Stimulated activated CD8-positive, alpha-beta memory T cell treated with anti-CD3 and anti-CD28 coated beads, Interleukin-4, amount 100 ng/mL, for 1 hour (primary cell): ENCODE measurements at places on chromosomes 2 and 18.

DNA sequence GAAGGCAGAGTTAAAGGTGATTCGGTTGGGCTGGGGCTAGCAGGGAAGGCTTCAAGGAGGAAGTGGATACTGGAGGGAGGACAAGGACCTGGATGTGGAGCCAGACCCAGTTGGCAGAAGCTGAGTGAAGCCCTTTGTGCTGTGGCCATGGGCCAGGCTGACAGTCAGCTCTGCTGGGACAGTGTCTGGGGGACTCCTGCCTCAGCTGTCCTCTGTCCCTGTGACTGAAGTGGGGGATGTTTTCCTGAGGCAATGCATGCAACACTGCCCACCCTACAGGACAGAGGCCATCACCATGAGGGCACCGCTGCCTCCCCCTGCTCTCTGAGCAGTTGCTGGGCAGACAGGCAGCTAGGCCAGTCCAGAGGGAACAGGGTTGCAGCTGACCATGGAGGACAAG is 40.0 kb downstream of the ST8SIA5 start:
- DNase-seq, result no peak

- DNase-seq, result no peak
Observed at GRCh38 chr2:85760872-85761271, 7.1 kb downstream of the ATOH8 start.

DNA sequence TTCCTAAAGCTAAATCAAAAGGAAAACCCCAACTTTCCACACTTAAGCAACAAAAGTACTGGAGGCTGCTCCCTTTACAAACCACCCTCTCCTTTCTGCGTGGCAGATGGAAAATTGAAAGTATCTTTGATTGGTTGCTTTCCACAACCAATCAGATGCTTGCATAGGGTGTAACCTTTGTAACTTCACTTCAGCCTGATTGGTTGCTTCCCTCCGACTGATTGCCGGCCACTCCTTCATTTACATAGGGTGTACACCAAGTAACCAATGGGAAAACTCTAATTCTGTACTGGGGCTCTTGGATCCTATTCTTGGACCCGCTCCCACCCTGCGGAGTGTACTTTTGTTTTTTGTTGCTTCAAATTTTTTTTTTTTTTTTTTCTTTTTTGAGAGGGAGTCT is 297.7 kb downstream of the NCKAP5 start:
- DNase-seq, result no peak

GRCh38 chr2:218517434-218518206 is 50.5 kb downstream of the USP37 start:
- DNase-seq, result no peak
